T-helper 9 cell (primary cell): ENCODE measurements at places on chromosomes 5 and 9.
A peak's percentile ranks its signal among the peaks of the same experiment; 100 is the strongest.

DNA sequence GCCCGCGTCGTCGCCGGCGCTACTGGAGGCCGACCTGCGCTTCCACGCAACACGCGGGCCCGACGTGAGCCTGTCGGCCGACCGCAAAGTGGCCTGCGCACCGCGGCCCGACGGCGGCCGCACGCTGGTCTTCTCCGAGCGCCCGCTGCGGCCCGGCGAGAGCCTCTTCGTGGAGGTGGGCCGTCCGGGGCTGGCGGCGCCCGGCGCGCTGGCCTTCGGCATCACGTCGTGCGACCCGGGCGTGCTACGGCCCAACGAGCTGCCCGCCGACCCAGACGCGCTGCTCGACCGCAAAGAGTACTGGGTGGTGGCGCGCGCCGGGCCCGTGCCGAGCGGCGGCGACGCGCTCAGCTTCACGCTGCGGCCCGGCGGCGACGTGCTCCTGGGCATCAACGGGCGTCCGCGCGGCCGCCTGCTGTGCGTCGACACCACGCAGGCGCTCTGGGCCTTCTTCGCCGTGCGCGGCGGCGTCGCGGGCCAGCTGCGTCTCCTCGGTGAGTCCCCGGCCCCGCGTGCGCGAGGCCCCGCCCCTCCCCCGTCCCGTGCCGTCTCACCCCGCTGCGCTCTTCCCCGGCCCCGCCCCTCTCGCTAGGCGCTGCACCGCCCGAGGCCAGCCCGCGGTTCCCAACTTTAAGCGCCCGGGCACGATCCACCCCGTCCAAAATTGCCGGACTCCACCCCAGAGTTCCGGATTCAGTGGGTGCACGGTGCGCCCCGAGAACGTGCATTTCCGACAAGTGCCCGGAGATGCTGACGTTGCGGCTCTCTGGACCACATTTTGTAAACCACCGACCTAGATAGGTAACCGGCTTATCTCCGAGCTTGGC, 42.8 kb downstream of the NEURL1B start:
- DNase-seq: peak; percentile 34

DNA sequence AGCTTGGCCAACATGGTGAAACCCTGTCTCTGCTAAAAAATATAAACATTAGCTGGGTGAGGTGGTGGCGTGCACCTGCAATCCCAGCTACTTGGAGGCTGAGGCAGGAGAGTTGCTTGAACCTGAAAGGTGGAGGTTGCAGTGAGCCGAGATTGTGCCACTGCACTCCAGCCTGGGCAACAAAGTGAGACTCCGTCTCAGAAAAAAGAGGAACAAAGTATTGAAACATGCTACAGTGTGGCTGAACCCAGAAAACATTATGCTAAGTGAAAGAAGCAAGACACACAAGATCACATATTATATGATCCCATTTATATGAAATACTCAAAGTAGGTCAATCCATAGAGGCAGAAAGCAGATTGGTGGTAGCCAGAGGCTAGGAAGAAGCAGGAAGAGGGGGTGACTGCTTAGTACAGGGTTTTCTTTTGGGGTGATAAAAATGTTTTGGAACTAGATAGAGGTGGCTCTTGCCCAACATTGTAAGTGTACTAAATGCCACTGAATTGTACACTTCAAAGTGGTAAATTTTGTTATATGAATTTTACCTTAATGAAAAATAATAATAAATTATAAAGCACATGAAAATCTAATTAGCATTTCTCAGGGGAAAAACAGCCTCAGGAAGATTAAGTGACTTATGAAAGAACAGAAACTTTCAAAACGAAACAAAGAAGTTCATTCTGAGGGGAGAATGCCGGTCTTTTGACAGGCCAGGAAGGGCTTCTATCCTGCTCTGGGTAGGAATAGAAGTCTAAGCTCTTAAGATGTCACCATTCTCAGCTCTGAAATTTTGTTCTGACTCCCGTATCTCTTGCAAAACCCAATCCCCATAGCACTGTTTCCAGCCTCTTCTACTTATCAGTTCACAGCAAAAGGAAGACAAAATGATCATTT, 161.1 kb upstream of the TBCA start:
- DNase-seq: no peak

GRCh38 chr5:14503017-14503680, 78.4 kb upstream of the OTULINL start:
- DNase-seq: no peak

- DNase-seq: no peak
Measured at GRCh38 chr5:76657683-76658311, 34.6 kb upstream of the F2RL2 start.

- DNase-seq: no peak
Measured at GRCh38 chr9:4796988-4797853, 4.5 kb downstream of the RCL1 start.

DNA sequence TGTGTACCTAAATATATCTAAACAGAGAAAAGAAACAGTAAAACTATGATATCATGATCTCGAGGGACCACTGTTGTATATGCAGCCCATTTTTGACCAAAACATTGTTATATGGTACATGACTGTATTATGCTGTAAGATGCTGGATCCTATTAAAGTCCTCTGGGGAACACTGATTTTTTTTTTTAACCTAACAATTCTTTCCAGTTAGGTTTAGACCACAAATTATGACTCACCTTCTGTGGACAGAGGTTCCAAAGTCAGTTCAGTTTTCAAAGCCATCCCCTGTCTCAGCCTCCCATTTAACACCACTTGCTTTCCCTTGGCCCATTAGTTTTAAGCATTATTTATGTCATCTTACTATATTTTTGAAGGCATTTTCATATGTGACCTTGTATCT, 27.1 kb downstream of the TRMO start:
- DNase-seq: no peak

GRCh38 chr5:124410539-124411488, 335.6 kb downstream of the ZNF608 start:
- DNase-seq: no peak

DNA sequence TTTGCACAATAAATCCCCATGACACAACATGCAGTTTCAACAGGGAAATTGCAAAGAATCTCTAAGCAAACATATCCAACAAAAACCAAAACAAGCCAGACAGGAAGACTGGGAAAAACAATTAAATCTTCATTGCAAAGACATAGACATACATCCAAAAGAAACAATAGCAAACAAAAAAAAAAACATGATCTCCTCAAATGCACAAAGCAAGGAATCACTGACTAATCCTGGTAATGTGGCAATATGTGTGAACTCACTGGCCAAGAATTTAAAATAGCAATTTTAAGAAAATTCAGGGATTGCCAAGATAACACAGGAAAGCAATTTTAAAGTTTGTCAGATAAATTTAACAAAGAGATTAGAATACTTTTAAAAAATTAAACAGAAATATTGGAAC, 520.1 kb upstream of the SMC2 start:
- DNase-seq: no peak

GRCh38 chr9:33211695-33212393, 28.1 kb upstream of the SPINK4 start:
- DNase-seq: no peak

GRCh38 chr9:9142001-9142400, 1342.4 kb upstream of the DMAC1 start:
- DNase-seq: no peak

DNA sequence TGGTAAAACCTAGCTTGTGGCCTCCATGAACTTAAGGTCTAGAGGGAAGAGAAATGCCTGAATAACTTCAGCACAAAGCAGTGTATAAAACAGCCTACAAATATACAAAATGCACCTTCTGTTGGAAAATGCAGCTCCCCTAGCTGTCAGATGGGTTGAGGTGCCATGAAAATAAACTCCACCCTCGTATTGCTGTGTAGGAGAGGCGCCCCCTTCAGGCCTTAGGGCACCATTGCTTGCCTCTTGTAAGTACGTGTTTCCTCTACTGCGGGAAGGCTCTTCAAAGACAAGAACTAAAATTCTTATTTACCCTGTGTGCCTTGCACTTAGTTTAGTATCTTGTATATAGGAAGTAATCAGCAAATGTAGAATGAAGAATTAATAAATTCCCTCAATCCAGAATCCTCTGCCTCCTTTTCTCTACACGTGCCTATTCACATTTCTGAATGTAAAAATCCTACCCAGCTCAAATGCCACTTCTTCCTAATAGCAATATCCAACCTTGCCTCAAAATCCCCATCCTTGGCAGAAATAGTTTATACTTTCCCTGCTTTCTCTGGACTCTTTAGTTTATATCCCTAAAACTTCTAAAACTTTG, 393.7 kb upstream of the PDE4D start:
- DNase-seq: no peak

- no peak for DNase-seq
Measured at GRCh38 chr9:117979914-117980313, 275.7 kb downstream of the TLR4 start.

DNA sequence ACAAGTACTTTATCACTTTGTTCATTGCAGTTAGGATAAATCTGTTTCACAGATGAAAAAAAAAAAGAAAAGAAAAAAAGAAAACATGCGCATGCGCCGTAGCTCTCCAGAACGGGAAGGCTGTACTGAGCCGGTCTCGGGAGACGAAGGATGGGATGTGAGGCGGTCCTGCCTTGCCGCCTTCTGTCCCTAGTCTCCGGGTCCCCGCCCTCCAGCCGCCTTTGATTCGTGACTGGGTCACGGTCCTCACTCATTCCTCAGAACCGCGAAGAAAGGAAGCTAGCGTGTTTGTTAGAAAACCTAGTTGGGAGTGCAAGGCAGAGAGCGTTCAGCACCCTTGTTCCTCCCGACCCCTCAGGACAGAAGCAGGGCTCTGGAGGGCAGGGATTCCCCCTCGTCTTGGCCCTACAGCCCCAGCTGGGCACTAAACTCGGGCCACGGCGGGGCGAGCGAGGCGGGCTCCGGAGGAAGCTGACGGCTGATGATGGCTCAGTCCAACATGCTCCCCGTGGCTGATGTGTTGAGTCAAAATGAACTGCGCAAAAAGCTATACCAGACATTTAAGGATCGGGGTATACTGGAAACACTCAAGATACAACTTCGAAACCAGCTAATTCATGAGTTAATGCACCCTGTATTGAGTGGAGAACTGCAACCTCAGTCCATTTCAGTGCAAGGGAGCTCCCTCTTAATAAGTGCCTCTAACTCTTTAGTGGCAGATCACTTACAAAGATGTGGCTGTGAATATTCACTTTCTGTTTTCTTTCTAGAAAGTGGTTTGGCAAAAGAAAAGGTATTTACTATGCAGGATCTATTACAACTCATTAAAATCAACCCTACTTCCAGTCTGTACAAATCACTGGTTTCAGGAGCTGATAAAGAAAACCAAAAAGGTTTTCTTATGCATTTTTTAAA, 40.0 kb downstream of the CPLANE1 start:
- no peak for DNase-seq

DNA sequence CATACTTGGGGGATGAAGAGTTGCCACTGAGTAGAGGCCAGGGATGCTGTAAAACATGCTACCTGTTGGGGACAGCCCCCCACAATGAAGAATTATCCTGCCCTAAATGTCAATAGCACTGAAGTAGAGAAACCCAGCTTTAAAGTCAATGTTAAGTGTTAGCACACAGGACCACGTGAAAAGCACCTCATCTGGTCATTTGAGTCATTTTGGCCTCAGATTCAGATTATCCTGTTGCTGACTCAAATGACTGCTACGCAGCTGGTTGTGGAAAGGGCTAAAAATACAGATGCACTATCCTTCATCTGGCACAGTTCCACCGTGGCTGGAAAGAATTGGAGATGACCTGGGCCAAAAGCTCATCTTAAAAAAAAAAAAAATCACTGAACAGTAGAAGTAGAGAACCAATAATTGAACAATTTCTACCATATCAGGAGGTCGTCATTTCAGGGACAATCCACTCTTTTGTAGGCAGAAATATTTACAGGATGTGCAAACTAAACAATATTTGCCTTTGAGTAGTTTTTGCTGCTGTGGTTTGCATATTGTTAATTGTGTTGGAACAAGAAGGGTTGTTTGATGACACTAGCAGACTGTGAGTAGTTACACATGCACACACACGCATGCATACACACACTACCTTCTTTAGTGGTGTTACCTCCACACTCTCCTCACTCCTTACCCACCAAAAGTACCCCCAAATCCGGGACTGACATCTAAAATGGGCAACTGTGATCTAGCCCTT, 195.3 kb upstream of the KLF9 start:
- DNase-seq: no peak

GRCh38 chr5:95057615-95058014, 227.3 kb downstream of the MCTP1 start:
- DNase-seq: no peak
